Activated T-helper 1 cell treated with anti-CD3 and anti-CD28 coated beads, Interleukin-12 subunit alpha, Interleukin-12 subunit beta, Interleukin-2, Interleukin-4 antibody, amounts not matched to agents 30 ng/mL and 10 ng/mL and 1 ng/mL, durations not matched to agents 14 hours and 24 hours and 36 hours (primary cell): ENCODE measurements at places on chromosomes 7 and 10. TPM values are rescaled to one million over a fixed set of nuclear protein-coding genes. Genes with fewer than 3 reads are reported as not detected.

The EMX2 gene
- not detected in 2 replicates for total RNA-seq

The PDE6C gene
- not detected in 2 replicates for total RNA-seq

The RET gene
- total RNA-seq, result 0.27 and 0.31 TPM in 2 replicates

The TMEM209 gene
- total RNA-seq, result 47.4 and 55.0 TPM in 2 replicates

The ZNF786 gene
- total RNA-seq, result 9.9 and 10.9 TPM in 2 replicates

The IFRD1 gene
- 88.3 and 97.1 TPM in 2 replicates for total RNA-seq

The TFEC gene
- total RNA-seq, result not detected in 2 replicates

The ASZ1 gene
- not detected in 2 replicates for total RNA-seq

The CFAP70 gene
- total RNA-seq, result 0.26 and 0.34 TPM in 2 replicates

- no peak for DNase-seq
- no peaks in the 10 kb centered on the region for H3K36me3 ChIP-seq
- H3K27ac ChIP-seq, result no peak overlapping the region
- H3K4me1 ChIP-seq, result no peaks in the 10 kb centered on the region
Observed at GRCh38 chr7:8500286-8500685, 66.9 kb downstream of the NXPH1 start.

GRCh38 chr7:1843921-1844335 is 173.9 kb downstream of the ELFN1 start:
- H3K36me3 ChIP-seq, result no peaks in the 10 kb centered on the region
- DNase-seq, result no peak
- H3K4me3 ChIP-seq, result no peak overlapping the region
- no peaks in the 10 kb centered on the region for H3K27me3 ChIP-seq
- no peak overlapping the region for H3K27ac ChIP-seq
- H3K4me1 ChIP-seq, result no peaks in the 10 kb centered on the region

DNA sequence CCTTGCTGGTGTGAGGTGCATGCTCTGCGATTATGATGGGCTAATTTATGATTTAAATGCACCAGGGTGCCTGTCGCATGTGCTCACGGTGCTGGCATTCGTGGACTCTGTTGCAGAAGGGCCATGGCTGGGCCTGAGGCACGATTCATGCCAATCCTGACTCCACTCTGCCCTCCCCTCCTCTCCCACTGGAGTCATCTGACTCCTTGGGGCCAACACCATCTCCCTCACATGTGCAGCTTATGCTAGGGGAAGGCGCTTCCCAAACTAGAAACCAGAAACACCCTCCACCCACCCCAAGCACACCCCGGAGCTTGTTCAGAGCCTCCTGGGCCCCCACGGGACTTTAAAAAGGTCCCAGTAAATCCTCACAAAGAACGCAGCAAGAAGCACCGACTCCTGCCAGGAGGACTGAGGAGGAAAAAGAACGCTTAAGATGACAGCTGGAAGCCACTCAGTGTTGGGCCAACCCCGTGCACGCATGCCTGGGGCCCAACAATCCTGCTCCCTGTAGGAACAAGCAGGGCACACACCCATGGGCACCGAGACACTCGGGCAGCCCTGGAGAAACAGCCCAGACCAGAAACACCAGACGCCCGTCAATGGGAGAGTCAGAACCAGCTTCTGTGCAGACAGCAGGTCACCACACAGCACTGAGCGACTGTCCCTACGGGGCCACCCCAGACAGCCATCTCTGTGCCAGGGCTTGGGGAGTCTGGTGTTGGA is 14.1 kb downstream of the BRI3 start:
- peaks cover 2% of the 10 kb centered on the region for H3K36me3 ChIP-seq
- no peak overlapping the region for H3K27ac ChIP-seq

GRCh38 chr10:20644421-20644820 is 252.7 kb downstream of the NEBL start:
- no peaks in the 10 kb centered on the region for H3K27me3 ChIP-seq
- H3K36me3 ChIP-seq, result no peaks in the 10 kb centered on the region
- no peaks in the 10 kb centered on the region for H3K4me1 ChIP-seq
- no peak overlapping the region for H3K27ac ChIP-seq
- H3K4me3 ChIP-seq, result no peak overlapping the region
- no peak for DNase-seq

GRCh38 chr7:44967571-44968446 is 11.0 kb downstream of the MYO1G start:
- H3K27me3 ChIP-seq, result no peaks in the 10 kb centered on the region
- H3K27ac ChIP-seq, result peak overlapping the region; percentile 82
- no peak overlapping the region for H3K4me3 ChIP-seq
- H3K4me1 ChIP-seq, result no peaks in the 10 kb centered on the region
- no peak for DNase-seq

GRCh38 chr10:77686096-77686495 is 48.5 kb upstream of the KCNMA1 start:
- H3K27me3 ChIP-seq, result peaks cover 11% of the 10 kb centered on the region
- no peaks in the 10 kb centered on the region for H3K4me1 ChIP-seq
- no peak overlapping the region for H3K27ac ChIP-seq
- no peak for DNase-seq

- H3K4me3 ChIP-seq, result no peak overlapping the region
- no peaks in the 10 kb centered on the region for H3K27me3 ChIP-seq
- H3K4me1 ChIP-seq, result no peaks in the 10 kb centered on the region
- H3K27ac ChIP-seq, result no peak overlapping the region
- no peak for DNase-seq
Observed at GRCh38 chr7:79176859-79177477, 276.5 kb downstream of the MAGI2 start.
